Occipital lobe (tissue), 3 donors: ENCODE measurements at places on chromosomes 5 and 9. TPM values are rescaled to one million over a fixed set of nuclear protein-coding genes. Genes with fewer than 3 reads are reported as not detected.

Gene THBS4
- total RNA-seq: 2.2 TPM

Gene SPAAR
- total RNA-seq: 0.31 TPM

Gene FRRS1L
- 82.2 TPM for total RNA-seq

Gene FBN2
- total RNA-seq: 8.6 TPM

Gene STKLD1
- total RNA-seq: 1.6 TPM
